CD4-positive, alpha-beta T cell treated with Interleukin-1 beta for 1 hour (primary cell): ENCODE measurements at places on chromosomes 11 and 22.

DNA sequence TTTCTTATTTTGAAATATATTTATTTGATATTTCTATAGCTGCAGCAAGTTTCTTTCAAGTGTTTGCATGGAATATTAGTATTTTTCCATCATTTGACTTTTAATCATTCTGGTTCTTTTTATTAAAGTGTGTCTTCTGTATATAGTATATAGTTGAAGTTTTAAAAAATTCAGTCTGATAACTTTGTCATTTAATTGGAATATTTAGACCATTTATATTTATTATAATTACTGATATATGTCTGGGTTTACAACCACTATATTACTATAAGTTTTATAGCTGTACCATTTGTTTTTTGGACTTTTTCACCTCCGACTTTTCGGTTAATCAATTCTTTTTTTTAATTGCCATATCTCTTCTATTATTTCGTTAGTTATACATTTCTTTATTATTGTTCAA lies 22.7 kb upstream of the ANO1 start:
- no peak for DNase-seq

DNA sequence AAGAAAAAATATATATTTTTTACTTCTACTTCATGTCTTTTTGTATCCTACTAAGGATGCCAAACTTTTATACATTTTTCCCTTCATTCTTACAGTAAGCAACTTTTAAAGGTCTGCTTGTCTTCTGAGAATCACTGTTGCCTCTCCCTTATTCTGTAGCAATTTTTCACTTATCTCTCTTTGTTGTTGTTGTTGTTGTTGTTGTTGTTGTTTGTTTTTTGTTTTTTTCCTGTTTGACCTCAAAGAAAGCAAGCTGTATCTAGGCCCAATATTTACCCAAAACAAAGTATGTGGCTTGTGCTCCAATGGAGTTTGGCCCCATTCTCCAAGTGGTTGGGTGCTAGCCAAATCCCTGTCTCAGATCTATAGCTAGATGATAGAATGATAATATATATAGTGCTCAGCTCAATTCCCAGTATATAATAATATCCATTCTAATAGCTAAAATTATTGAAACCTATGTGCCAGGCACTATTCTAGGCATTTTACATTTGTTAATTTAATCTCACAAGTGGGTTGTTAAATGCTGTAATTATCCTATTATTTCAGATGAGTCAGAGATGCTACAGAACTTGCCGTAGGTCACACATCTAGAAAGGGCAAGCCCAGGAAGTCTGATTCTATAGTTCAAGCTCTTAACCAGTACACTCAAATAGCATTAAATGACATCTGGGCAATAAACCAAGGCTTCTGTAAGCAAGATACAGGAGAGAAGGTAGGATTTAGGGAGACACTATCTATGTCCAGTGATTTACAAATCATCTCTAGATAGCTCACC lies 205.1 kb upstream of the PITPNB start:
- DNase-seq, result no peak

GRCh38 chr11:123180574-123180973 lies 14.5 kb downstream of the CLMP start:
- no peak for DNase-seq

GRCh38 chr22:46072110-46072881 lies 78.0 kb upstream of the PPARA start:
- peak; percentile 31 for DNase-seq

DNA sequence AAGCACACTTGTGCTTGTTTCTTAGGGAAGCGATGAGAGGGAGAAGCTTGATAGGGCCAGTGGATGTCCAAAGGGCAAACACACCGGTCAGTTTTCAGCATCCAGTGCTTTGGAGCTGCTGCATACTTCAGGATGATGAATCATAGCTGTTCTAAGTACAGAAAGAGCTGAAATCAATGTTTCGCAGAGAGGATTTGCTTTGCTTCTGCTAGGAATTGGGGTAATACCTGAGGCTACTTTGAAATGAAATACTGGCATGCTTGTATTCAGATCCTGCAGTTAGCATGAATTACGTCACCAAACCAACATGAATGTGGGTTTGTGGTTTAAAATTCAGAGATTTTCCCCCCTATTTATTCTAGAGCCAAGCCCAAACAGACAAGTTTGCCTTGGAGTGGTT lies 41.7 kb upstream of the SC5D start:
- no peak for DNase-seq
